NCI-H526 treated with DMSO at 0.1 percent for 48 hours (cell line): ENCODE measurements at places on chromosomes 6 and 20.

- DNase-seq, result peak; percentile 5
These were observed 43.2 kb upstream of the OSTM1 start for GRCh38 chr6:108117427-108118358.

GRCh38 chr20:45433316-45433715 lies 17.4 kb downstream of the PIGT start:
- no peak for DNase-seq

GRCh38 chr6:146968041-146968760 lies 236.0 kb upstream of the STXBP5 start:
- DNase-seq, result no peak

DNA sequence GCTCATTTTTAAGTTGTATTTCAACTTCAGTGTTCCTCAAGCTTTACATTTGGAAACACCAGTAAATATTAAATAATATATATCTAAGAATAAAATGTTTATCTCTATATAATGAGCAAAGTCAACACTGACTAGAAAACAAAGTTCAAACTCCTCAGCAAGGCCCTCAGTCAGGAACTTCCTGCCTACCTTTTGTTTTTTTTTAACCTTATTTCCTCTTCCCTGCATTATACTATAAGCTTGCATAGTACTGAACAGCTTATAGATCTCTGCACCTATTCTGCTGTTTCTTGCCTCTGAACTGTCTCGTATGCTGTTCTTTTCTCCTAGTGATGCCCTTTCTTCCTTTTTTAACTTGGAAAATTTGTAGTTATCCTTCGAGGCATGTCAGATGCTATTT lies 29.6 kb downstream of the ADGB start:
- no peak for DNase-seq

- no peak for DNase-seq
These were observed 33.8 kb upstream of the RREB1 start for GRCh38 chr6:7073821-7074525.

GRCh38 chr6:47290124-47290834 lies 19.4 kb downstream of the TNFRSF21 start:
- DNase-seq, result no peak
